ENCODE measurements at places on chromosomes 12 and 14. TPM values are rescaled to one million over a fixed set of nuclear protein-coding genes. Genes with fewer than 3 reads are reported as not detected.

DNA sequence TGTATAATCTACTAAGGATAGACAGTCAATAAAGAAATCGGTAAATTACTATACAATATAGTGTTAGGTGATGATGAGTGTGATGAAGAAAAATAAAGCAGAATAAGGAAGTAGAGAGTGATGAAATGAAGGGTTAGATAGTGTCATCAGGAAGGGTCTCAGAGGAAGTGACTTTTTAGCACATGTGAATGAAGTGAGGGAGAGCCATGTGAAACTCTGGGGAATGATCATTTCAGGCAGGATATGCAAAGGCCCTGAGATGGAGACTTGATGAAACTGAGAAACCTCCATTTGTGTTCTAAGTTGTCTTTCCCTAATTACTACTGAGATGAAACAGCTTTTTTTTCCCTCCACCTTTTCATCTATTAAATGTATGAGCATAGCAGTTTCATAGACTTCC, 19.4 kb upstream of the GNPTAB start:
- DNase-seq = no peak

- DNase-seq = no peak
Measured at GRCh38 chr12:32482226-32482625, 82.9 kb downstream of the FGD4 start.

DNA sequence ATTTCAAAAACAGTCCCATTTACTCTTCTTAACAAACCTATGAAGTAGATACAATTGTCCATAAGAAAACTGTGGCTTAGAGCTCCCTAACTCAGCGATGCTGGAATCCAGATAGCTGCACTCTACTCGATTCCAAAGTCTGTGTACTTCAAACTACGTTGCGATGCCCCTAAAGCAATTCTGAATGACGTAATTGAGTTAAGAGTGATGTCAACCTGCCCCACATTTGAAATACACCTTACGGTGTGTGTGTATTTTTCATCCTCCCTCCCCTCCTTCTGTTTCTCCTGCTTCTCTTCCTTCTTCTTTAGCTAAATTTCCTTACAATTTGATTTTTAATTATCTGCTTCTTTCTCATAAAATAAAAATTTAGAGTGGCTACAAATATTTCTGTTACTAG, 31.9 kb upstream of the RAP1B start:
- no peak for DNase-seq

DNA sequence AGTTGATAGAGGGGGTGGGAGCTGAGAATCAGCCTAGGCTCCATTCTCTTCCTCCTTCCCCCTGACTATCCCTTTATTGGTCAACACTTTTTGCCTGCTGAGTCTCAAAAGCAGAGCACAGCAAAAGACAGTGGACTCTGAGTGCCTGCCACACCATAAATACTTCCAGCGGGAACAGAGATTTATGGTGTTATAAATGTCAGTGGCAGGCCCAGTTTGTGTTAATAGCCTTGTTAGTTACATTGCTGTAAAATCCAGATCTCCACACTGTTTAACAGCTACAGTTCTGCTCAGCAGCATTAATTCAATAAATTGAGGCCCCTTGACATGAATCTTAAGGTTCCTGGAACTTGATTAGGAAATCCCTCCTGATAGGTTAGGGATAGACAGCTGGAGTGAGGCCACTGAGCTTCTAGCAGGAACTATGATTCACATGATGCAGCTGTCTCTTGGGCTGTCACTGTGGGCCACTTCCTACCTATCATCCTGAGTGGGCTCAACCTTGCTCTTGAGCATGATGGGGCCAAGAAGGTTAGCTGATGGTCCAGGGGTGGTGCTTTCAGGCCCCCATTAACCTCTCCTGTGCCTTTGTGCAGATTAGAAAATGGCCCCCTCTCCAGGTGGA, 295.2 kb upstream of the SRRM4 start:
- DNase-seq = peak; percentile 31

Gene MAP3K9
- total RNA-seq = 13.0 TPM

Gene MAP1LC3B2
- 0.93 TPM for total RNA-seq

Data from colonic mucosa (tissue), 4 donors.